ENCODE measurements at places on chromosomes 11 and 22.

DNA sequence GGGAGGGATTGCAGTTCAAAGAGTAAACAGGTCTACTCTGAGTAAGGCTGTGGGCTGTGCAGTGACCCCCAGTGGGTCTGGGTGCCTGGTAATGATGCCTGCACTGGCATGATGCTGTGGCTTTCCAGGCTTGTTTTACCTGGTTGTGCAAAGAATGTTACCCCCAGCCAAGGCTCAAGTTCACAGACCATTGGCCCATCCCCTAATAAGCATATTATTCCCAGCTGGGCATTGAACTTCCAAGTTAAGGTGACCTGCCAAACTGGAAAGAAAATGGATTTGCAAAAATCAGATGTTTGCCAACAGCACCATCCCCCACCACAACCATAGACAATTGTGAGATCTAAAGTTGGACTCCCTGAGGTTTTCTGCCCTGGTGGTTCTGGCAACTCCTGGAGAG, 7.9 kb upstream of the EHF start:
- no peak overlapping the region for H3K27ac ChIP-seq
- H3K4me3 ChIP-seq, result no peak overlapping the region
- H3K36me3 ChIP-seq, result no peaks in the 10 kb centered on the region
- no peaks in the 10 kb centered on the region for H3K4me1 ChIP-seq
- H3K27me3 ChIP-seq, result no peaks in the 10 kb centered on the region

DNA sequence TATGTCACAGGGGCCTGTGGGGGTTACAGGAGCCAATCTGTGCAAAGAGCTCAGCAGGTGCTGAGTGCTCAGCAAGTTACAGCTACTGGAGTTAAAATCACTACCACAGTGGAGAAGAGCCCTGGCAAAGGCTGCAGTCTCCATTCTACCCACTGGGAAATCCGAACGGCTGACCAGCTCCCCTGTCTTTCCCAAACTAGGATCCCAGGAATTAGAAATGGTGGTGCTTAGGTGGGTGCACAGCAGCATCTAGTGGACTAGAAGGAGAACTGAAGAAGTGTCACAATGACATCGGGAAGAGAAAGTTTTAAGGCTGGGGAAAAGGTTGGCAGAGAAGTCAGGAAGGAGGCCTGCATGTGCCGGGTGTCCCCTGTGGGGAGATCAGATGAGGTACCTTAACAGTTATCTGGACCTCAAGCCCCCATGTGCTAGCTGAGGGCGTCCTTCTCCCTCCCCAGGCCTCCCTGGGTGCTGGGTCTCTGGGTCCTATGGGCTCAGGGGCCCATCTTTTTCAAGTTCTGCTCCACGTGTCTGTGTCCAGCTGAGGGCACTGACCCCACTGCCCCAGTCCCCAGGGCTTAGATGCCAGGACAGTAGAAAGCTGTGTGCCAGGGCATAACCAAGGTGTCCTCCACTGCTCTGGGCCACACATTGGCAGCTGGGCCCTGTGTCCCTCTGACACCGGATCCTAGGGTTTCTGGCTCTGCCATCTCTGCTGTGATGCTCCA, 1.9 kb downstream of the PIWIL3 start:
- no peak overlapping the region for H3K4me3 ChIP-seq
- no peaks in the 10 kb centered on the region for H3K4me1 ChIP-seq
- H3K36me3 ChIP-seq, result no peaks in the 10 kb centered on the region
- peak; percentile 75 for DNase-seq

- H3K36me3 ChIP-seq, result no peaks in the 10 kb centered on the region
- H3K4me3 ChIP-seq, result no peak overlapping the region
- no peaks in the 10 kb centered on the region for H3K27me3 ChIP-seq
- H3K27ac ChIP-seq, result no peak overlapping the region
- DNase-seq, result no peak
- H3K4me1 ChIP-seq, result peaks cover 2% of the 10 kb centered on the region
These were observed 7.8 kb upstream of the ACR start for GRCh38 chr22:50730013-50730891.

DNA sequence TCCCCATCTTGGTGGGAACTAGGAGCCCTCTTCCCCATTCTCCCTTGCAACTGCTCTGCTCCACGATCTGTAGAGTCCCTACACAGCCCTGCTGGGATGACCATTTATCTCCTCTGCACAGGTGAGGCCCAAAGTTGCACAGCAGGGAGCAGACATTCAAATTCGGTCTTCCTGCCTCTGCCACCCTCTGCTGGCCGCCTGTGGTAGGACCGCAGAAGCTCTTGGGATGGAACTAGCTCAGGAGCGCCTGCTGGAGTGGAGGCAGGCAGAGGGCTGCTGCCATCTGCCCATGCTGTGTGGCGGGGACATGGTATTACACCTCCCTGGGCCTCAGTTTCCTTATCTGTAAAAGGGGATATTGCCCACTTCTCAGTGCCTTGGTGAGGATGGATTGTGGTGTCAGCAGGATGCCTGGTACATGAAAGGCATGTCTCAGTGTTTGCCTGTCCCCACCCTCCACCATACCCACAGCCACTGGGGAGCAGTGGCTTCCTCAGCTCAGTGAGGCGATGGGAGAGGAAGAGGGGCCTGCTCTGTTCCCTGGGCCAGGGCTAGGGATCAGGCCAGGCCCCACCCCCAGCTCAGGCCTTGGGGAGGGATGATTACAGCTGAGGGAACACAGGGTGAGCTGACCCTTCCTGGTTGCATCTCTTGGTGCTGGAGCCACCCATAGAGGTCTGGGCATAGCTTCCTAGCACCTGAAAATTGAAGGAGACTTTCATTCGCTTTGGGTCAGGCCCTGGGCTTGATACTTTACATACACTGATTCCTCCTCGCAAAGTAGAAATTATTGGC, 11.3 kb upstream of the OMP start:
- H3K27ac ChIP-seq, result no peak overlapping the region
- H3K27me3 ChIP-seq, result no peaks in the 10 kb centered on the region
- no peaks in the 10 kb centered on the region for H3K36me3 ChIP-seq
- DNase-seq, result peak; percentile 85

- no peak overlapping the region for H3K27ac ChIP-seq
- H3K27me3 ChIP-seq, result no peaks in the 10 kb centered on the region
- H3K36me3 ChIP-seq, result no peaks in the 10 kb centered on the region
- no peak for DNase-seq
- H3K4me1 ChIP-seq, result no peaks in the 10 kb centered on the region
- H3K4me3 ChIP-seq, result no peak overlapping the region
These were observed 29.3 kb upstream of the MMP7 start for GRCh38 chr11:102559839-102560238.

DNA sequence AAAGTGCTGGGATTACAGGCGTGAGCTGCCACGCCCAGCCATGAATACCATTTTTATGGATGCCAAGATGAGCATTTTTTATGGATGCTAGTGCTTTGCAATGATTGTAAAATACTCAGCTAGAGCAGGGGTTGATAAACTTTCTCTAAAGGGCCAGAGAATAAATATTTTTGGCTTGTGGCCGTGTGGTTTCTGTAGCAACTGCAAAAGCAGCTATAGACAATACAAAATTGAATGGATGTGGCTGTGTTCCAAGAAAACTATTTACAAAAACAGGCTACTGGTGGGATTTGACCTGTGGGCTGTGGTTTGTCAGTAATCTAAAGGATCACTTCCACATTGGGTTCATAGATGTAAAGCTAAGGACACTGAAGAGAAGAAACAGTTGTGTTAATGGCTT, 56.0 kb downstream of the COMMD9 start:
- no peaks in the 10 kb centered on the region for H3K27me3 ChIP-seq
- no peaks in the 10 kb centered on the region for H3K36me3 ChIP-seq
- H3K27ac ChIP-seq, result no peak overlapping the region
- no peak overlapping the region for H3K4me3 ChIP-seq

- no peak overlapping the region for H3K4me3 ChIP-seq
- H3K36me3 ChIP-seq, result no peaks in the 10 kb centered on the region
- no peak for DNase-seq
- H3K27ac ChIP-seq, result no peak overlapping the region
- H3K4me1 ChIP-seq, result peaks cover 1% of the 10 kb centered on the region
These were observed 3.8 kb downstream of the FOLR1 start for GRCh38 chr11:72195518-72196270.

GRCh38 chr11:117842131-117842941, 17.8 kb upstream of the FXYD2 start:
- no peaks in the 10 kb centered on the region for H3K36me3 ChIP-seq
- H3K27ac ChIP-seq, result no peak overlapping the region
- no peaks in the 10 kb centered on the region for H3K27me3 ChIP-seq
- no peak overlapping the region for H3K4me3 ChIP-seq

- H3K36me3 ChIP-seq, result peaks cover 28% of the 10 kb centered on the region
- no peaks in the 10 kb centered on the region for H3K27me3 ChIP-seq
- DNase-seq, result no peak
- H3K4me1 ChIP-seq, result no peaks in the 10 kb centered on the region
- H3K4me3 ChIP-seq, result no peak overlapping the region
These were observed 28.3 kb downstream of the NADSYN1 start for GRCh38 chr11:71481101-71481960.

GRCh38 chr22:32824531-32825312, 23.2 kb downstream of the TIMP3 start:
- H3K27me3 ChIP-seq, result no peaks in the 10 kb centered on the region
- H3K27ac ChIP-seq, result no peak overlapping the region
- no peaks in the 10 kb centered on the region for H3K36me3 ChIP-seq
- no peak overlapping the region for H3K4me3 ChIP-seq
- H3K4me1 ChIP-seq, result no peaks in the 10 kb centered on the region

DNA sequence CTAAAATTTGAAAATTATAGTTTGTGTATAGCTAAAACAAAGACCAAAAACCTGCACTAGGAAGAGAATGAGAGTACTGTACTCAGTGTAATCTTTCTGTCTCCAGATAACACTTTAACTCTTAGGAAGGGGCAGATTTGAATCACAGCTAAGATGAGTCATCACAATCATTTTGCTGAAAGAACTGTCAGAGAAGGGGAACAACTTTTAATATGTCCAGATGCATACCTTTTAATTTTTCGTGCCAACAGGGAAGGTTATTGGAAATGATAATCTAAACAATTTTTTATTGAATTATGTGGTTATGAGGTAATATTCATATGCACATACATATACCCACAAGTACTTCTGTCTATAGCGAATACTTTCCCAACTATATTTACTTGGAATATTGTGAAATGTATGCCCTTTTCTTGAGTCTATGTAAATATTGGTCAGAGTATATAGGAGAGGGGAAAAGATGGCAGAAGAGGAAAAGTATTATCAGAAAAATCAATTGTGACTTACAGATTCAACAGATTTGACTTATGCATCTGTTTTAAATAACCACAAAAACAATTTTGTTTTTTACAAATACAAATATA, 51.1 kb upstream of the MUC15 start:
- no peaks in the 10 kb centered on the region for H3K36me3 ChIP-seq
- H3K27ac ChIP-seq, result no peak overlapping the region
- no peaks in the 10 kb centered on the region for H3K4me1 ChIP-seq
- no peak overlapping the region for H3K4me3 ChIP-seq
- DNase-seq, result no peak
- H3K27me3 ChIP-seq, result no peaks in the 10 kb centered on the region

GRCh38 chr11:68707527-68707926, 23.2 kb downstream of the GAL start:
- H3K4me1 ChIP-seq, result 0 out of 2 replicates have a peak, but pooled peaks cover 4% of the 10 kb centered on the region
- no peaks in the 10 kb centered on the region for H3K27me3 ChIP-seq
- H3K36me3 ChIP-seq, result no peaks in the 10 kb centered on the region
- no peak for DNase-seq
- no peak overlapping the region for H3K27ac ChIP-seq
- H3K4me3 ChIP-seq, result no peak overlapping the region

- H3K27me3 ChIP-seq, result no peaks in the 10 kb centered on the region
- H3K4me1 ChIP-seq, result no peaks in the 10 kb centered on the region
- H3K36me3 ChIP-seq, result no peaks in the 10 kb centered on the region
- DNase-seq, result no peak
These were observed 207.9 kb downstream of the SOX6 start for GRCh38 chr11:16148301-16148931.

DNA sequence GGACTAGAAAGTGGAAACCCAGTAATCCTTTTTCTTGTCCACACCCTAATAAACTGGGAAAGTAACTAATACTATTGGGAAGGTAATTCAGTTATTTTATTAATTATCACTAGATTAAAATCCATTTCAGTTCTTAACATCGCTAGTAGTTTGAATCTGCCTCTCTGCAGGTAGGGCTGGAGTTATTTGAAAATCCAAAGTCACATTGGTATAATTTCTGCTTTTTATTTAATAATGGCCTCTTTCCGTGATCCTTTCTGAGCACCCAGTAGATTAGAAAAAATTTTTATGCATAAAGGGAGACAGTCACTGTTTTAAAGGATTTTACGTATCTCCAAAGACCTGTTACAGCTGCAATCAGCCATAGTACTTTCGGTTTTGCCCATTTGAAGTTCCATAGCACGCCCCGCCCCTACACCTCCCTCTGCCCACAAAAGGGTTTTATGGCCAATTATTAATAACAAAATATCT, 605 bp upstream of the COPB1 start:
- H3K36me3 ChIP-seq, result no peaks in the 10 kb centered on the region
- no peaks in the 10 kb centered on the region for H3K27me3 ChIP-seq
- H3K4me1 ChIP-seq, result no peaks in the 10 kb centered on the region
- H3K4me3 ChIP-seq, result peak overlapping the region; percentile 99
- DNase-seq, result no peak
- H3K27ac ChIP-seq, result no peak overlapping the region

GRCh38 chr22:23062616-23063538, 7.4 kb upstream of the GNAZ start:
- no peaks in the 10 kb centered on the region for H3K36me3 ChIP-seq
- no peak overlapping the region for H3K4me3 ChIP-seq
- H3K4me1 ChIP-seq, result no peaks in the 10 kb centered on the region
- no peak overlapping the region for H3K27ac ChIP-seq
- no peak for DNase-seq

- no peak overlapping the region for H3K27ac ChIP-seq
- H3K4me1 ChIP-seq, result no peaks in the 10 kb centered on the region
- H3K4me3 ChIP-seq, result no peak overlapping the region
- DNase-seq, result no peak
These were observed 1030.8 kb upstream of the CCDC90B start for GRCh38 chr11:84316866-84317555.

DNA sequence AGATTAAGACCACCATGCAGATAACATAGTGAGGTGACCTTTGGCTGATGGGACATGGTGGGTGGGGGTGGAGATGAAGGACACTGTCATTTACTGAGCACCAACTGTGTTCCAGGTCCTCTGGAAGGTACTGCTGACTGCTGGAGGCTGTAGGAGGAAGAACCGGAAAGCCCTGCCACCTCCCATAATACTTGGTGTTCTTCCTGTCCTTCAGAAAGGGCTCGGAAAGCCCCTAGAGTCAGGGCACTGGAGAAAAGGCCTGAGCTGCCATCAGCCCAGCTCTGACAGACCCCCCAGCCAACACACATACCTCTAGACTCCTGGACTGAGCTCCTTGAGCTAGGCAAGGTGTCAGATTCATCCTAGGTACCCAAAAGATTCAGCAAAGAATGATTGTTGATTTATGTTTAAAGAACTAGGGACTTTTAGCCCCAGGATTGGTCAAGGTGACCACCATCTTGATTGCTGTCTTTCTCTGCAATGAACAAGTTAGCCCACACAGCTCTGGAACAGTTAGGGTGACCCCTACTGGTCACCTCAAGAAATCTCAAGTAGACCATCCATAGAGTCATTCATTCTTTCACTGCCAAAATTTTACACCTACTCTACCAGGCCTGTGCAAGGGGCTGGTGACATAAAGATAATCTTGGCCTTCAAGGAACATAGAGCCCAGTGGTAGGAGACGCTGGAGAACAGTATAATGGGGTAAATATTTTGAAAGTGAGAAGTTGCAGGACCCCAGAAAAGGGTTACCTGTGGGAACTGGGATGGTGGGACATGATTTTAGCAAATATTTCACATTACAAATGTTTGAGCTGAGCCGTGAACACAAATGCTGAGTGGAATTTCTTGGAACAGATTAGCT, 39.4 kb downstream of the IRAG1 start:
- H3K27me3 ChIP-seq, result no peaks in the 10 kb centered on the region
- 0 out of 2 replicates have a peak, but pooled peaks cover 1% of the 10 kb centered on the region for H3K4me1 ChIP-seq
- DNase-seq, result peak; percentile 43
- no peak overlapping the region for H3K27ac ChIP-seq
- H3K36me3 ChIP-seq, result no peaks in the 10 kb centered on the region

Measured in iPS DF 6.9 (cell line).